ENCODE measurements at places on chromosomes 16 and 17. TPM values are rescaled to one million over a fixed set of nuclear protein-coding genes. Genes with fewer than 3 reads are reported as not detected.

GRCh38 chr16:62738666-62739460 is 702.6 kb upstream of the CDH8 start:
- no peak for DNase-seq

DNA sequence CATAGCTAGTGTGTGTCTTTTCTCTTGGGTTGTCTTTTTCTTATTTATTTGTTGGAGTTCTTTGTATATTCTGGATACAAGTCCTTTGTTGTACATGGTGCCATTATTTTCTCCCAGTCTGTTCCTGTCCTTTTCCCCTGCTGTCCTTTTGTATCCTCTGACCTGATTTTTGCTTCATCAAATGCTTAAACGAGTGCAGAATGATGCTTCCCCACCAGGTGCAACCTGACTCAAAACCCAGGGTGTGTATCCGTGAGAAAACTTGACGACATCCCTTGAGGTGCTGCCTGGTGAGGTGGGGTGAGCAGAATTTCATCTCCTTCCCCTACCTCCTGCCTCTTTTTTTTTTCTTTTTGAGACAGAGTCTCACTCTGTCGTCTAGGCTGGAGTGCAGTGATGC is 88.6 kb downstream of the NTN1 start:
- DNase-seq, result no peak

- peak; percentile 93 for DNase-seq
Observed at GRCh38 chr17:4949321-4950074, 1.2 kb upstream of the PFN1 start.

- DNase-seq, result no peak
Observed at GRCh38 chr16:49862694-49863093, 6.8 kb upstream of the ZNF423 start.

GRCh38 chr17:75638893-75639292 is 5.7 kb downstream of the SMIM5 start:
- DNase-seq, result no peak

The ZFP1 gene
- 9.1 TPM for total RNA-seq

The SPATA32 gene
- total RNA-seq, result not detected

The ITGAX gene
- 15.2 TPM for total RNA-seq

DNA sequence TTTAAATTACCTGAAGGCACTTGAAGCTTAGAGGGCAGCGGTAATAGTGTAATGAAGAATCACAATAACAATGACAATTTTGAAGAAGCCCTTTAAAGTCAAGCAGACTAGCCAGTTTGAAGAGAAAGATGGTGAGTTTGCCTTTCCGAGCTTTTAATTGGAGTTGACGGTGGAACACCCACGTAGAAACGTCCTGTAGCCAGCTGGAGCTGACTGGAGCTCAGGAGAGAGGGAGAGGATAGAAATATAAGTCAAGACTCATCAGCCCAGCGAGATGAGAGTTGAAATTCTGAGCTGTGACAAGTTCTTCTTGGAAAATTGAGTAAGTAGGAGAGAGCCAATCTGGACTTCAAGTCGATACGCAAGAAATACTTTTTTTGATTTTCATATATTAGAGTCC is 91.7 kb upstream of the CACNG3 start:
- DNase-seq, result no peak

DNA sequence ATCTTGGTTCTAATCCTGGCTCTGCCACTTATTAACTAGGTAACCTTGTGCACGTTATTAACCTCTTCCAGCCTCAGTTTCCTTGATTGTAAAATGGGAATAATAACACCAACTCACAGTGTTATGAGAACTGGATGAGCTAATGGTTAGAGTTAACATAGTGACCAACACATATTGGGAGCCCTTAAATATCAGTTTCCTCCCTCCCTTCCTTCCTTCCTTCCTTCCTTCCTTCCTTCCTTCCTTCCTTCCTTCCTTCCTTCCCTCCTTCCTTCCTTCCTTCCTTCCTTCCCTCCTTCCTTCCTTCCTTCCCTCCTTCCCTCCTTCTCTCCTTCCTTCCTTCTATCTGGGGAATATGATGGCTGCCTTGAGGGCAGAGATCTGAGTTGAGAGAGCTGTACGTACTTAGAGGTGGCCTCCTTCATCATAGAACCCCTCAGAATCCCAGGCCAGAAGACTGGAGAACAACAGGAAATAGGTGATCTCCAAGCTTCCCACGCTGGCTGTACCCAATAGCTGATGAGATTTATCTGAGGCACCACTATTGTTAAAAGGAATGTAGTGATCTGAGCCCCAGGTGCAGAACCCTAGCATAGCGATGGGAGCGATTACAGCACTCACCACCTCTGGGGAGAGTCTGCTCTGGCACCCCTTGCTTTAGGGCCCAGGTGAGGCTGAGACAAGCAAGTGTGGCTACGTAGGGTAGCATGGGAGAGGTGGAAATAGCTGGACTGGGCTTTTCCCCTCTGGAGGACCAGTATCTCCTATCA is 26.2 kb downstream of the CCR7 start:
- peak; percentile 40 for DNase-seq

DNA sequence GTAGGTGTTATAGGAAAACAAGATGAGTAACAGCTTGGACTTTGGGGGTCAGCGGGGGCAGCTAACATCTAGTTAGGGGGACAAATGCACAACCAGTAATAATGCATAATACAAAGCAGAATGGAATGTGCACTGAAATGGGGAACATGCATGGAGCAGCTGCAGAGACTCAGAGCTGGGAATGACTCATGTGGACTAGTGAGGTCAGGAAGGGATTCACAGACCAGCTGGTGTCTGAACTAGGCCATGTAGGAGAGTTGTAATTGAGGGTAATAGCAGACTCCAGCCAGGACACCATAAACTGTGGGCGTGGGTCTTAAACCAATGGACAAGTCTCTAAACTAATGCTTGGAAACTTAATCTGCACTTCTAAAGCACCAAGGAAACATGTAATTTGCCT is 176.8 kb upstream of the ASIC2 start:
- no peak for DNase-seq

GRCh38 chr17:73234736-73235135 is 26.9 kb downstream of the CPSF4L start:
- DNase-seq, result no peak

GRCh38 chr16:58040945-58041627 is 15.5 kb downstream of the MMP15 start:
- peak; percentile 75 for DNase-seq

The ADAM11 gene
- 0.42 TPM for total RNA-seq

DNA sequence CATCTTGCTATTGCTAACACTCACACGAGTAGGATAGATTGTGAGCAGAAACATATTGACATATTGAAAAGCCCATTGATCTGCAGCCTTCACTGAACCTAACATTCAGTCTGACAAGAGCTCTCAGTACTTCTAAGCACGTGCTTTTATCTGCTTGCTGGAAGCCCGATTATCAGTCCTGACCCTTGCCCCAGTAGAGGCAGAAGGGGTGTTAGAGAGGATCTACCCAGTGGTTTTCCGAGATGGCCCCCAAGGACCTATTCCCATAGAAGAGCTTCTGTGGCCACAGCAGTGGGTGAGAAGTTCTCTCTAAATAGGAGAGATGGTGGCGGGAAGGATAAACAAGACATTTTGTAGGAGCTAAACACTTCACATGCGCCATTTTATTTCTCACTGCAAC is 290.9 kb upstream of the MAF start:
- no peak for DNase-seq

DNA sequence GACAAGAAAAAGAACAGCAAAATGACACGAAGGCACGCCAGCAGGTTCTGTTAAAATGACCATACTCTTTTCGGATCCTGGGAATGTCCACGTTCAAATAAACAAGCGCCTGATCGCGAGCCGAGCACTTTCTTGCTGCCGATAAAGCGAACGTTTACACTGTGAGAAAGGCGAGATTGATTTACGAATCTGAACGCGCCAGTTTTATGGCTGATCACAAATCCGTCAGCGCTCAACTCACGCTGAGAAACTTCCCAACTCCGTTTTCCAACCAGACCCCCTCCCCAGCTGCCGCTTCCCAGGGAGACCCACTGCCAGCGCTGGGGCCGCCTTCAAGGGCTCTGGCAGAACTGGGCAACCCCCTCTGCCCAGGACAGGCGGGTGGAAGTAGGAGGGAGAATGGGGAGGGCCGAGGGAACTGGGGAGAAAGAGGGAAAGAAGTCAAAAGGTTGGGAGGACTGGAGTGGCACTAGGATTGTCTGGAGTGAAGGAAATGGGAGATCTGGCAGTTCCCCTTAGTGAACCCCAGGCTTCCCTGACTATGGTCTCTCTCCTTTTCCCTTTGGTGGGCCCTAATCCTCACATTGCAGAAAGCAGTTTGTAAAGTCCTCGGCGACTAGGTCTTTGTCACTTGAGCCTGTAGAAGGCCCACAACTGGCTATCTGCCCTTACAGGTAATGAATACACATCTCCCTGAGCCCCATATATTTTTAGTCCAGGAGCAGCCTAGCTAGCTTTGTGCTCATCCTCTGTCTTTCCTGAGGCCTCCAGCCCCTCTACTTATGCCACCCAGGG is 6.9 kb downstream of the HOXB4 start:
- no peak for DNase-seq

- peak; percentile 7 for DNase-seq
Observed at GRCh38 chr17:15442311-15443180, 24.9 kb downstream of the CDRT4 start.

- no peak for DNase-seq
Observed at GRCh38 chr16:69089091-69089910, 16.2 kb upstream of the HAS3 start.

- no peak for DNase-seq
Observed at GRCh38 chr17:10666906-10667305, 9.8 kb upstream of the MYH3 start.

DNA sequence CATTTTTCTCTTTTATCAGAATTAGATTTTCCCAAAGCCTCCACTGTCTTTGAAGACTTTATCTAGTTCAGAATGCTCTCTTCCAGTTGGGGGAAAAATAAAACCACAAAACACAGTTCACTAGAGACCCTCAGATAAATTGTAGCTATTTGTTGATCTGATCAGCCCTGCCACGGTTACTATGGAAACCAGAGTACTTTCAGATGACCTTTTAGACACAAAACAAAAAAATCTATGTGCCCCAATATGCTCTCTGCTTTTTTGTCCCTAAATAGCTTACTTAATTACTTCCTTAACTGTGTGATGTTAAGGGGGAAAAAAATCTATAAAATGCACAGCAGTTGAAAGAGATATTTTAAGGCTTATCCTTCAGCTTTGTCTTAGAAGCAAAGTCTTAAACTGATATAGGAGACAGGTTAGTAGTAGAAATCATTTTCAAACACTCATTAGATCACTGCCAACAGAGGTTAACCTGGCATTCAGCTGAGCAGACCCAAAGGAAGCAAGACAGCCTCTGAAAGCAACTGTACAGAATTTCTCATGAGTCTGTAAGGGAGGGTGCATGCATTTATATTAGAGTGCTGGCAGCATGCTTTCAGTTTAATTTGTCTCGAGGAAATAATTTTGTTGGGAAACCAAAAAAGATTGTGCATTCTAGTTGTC is 129.9 kb upstream of the CACNG5 start:
- DNase-seq, result no peak

DNA sequence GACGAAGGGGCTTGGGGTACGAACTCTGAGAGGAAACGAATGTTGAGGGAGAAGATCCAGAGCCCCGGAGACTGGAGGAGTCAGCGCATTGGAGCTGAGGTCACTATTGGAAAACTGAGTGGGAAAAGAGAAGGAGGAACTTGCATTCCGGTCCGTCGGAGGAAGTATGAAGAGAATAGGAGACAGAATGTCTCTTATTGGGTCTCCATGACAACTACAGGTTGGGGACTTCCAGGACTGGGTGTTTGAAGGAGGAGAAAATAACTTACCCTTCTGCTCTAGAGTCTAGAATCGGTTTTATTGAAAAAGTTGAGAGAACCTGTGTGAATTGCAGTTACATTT is 537 bp downstream of the GOSR1 start:
- no peak for DNase-seq

The EPOP gene
- 2.6 TPM for total RNA-seq

GRCh38 chr16:67546761-67547422 is 15.4 kb upstream of the CTCF start:
- DNase-seq, result peak; percentile 91

DNA sequence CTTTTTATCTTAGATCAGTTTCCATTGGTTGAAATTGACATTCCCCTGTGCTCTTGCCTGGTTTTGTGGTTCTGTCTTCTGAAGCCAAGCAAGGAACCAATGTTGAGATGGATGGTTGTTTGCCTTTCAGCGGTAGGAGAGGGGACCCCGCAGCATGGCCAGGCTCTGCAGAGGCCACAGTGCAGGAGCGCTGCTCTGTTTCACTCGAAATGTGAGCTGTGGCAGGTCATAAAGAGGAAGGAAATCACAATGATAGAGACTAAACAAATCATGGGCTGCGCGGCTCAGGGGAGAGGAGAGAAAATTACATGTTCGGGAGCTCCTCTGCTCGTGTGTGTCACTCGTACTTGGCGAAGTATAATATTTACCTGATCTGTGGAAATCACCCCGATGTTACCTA is 148.2 kb downstream of the SNX29 start:
- DNase-seq, result peak; percentile 70

DNA sequence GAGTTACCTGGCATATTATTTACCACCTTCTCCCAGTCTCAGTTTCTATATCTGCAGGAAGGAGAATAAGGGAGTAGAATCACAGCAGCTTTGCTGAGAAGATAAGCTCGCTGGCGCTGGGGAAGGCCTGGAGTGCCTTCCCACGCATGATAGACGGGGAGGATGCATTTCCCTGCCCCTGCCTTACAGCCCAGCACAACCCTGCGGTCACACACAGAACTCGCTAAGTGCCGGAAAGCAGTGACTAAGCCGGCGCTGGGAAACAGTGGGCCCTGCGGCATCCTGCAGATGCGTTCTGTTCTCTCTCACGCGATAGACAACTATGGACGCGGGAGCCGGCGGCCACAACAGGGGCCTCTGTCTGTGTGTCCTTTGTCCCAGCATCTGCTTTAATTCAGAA is 4.8 kb downstream of the CA5A start:
- DNase-seq, result no peak

- DNase-seq, result no peak
Observed at GRCh38 chr17:9342225-9342624, 233.4 kb downstream of the STX8 start.

DNA sequence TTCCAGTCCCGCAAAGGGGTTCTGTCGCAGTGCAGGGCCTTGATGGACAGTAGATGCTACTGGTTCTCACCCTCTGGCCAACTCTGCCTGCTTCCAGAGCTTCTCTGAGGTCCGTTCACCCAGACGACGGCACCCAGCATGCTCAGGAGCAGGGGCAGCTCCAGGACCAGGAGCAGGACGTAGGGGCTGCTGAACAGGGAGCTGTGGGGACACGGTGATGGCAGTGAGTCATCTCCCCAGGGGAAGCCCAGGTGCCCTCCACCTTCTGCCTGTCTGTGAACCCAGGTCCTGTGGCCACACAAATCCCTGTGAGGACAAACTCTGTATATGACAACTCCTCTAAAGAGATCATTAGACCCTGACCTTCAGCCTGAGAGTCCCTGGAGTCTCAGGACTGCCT is 3.4 kb upstream of the CD300C start:
- peak; percentile 63 for DNase-seq

GRCh38 chr17:50111673-50112655 is 16.8 kb downstream of the PDK2 start:
- no peak for DNase-seq

The TMC6 gene
- 37.4 TPM for total RNA-seq

Measured in posterior vena cava (tissue), 2 donors.